ENCODE measurements at places on chromosomes 11 and 22. TPM values are rescaled to one million over a fixed set of nuclear protein-coding genes. Genes with fewer than 3 reads are reported as not detected.

TRIM48 gene
- not detected for total RNA-seq

- no peak for DNase-seq
Observed at GRCh38 chr11:72373163-72373562, 61.2 kb downstream of the CLPB start.

PC gene
- 7.6 TPM for total RNA-seq

DNA sequence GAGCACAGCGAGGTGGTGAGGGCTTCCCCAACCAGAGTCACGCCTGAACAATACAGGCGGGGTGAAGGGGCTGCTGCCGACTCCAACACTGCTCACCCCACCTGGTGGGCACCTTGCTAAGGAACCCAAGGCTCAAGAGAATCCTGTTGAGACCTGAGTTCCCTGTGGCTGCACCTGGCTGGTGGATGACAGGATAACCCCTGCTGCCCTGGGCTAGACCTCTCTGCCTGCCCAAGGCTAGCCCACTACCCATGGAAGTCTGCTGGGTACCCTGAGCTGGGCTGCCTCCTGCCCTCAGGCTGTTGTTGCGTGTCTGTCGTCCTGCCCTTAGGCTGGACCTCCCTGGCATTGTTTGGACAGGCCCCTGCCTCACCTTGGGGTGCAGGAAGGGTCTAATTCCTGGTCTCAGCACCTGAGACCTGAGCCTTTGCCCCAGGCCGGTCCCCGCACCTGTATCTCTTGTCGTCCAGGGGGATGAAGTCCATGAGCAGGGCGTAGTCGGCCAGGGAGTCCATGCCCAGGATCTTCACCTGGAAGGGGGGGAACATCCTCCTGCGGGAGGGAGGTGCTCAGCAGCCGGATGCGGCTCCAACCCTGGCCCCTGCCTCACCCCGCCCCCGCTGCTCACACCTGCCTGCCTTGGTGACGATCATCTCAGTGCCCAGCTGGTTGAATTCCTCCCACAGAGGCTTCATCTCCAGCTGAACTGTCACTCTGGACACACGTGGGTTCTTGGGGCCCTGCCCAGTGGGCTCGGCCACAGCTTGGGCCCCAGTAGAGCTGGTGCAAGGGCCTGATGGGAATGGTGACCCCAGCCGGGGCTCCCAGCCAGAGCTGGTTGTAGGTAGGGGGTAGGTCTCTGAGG, 4.9 kb upstream of the NUDT8 start:
- no peak for DNase-seq

GVQW3 gene
- total RNA-seq, result 0.54 TPM

DNA sequence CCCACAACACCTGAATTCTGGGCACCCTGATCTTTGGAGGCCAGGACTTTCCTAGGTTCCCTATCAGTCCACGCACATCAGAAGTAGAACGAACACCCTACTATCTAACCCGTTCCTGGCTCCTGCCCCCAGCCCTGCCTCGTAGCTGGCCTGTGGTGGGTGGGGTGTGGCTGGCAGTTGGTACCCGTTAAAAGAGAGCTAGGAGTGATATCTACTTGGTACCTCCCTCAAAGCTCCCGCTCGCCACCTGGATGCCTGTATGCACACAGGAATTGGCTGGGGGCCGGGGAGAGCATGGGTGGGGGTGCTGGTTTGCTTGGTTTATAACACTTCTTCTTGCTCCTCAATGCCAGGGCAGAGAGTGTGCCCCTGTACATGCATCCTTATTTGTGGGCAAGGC, 14.0 kb upstream of the NECTIN1 start:
- DNase-seq, result no peak

DNA sequence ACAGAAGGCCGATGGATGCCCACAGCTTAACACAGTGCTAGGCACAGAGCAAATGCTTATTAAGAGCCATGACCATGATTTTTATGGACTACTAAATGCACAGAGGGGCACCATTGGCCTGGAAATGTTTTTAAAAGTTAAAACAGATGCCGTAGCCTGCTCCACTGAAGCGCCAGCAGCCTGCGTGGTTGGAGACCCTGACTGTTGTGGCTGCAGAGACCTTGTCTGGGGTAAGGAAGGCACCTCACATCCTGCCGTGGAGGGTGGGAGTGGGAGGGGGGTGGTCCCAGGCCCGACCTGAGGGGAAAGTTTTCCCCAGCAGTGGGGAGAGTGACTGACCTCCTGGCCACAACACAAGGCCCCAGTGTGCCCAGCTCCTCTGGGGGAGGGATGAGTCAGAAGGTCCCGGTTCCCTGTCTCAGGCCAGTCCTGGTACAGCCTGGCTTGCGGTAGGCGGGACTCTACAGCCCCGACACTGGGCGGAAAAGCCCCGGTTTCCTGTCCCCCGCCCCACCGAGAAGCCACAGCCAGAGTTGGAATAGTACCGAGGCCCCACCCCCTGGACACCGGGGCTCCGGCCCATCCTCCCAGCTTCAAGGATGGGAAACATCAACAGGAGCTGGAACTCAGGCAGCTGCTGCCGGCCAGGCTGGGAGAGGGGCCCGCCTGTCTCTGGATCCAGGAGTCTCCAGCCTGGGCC, 7.0 kb downstream of the CHST1 start:
- DNase-seq, result peak; percentile 64

DNA sequence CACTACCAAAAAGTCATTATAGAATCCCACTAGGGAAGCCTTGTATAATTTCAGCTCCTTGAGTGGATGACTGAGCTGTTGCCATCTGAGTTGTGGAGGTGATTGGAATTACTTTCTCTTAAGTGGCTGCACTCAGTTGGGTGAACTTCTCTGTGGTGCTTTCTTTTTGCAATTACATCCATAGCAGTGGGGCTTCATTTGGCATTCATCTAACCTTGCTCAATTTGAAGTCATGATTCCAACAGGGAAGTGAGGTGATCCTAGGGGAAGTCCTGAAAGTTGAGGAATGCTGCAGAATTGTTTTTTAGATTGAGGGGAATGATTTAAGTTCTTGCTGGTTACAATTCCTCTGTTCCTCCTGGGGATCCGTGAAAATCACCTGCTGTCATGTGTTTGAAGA, 39.6 kb downstream of the ARHGAP42 start:
- DNase-seq, result no peak

DNA sequence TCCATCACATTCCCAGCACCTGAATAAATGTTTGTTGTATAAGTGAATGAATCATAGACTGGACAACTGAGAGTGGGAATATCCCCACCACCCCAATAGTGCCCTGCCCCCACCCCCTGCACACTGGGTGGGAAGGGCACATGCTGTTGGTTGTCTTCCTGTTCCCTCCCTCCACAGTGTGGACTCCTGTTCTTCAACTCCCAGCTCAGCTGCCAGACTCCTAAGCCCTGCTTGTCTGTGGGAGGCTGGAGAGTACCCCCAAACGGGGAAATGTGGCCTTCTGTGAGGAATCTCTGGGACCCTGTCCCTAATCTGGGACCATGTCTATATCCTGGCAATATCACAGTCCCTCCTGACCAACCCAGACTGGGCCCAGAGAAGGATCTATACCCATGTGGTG, 5.5 kb upstream of the MYOD1 start:
- no peak for DNase-seq

LSP1 gene
- 66.6 TPM for total RNA-seq

DNA sequence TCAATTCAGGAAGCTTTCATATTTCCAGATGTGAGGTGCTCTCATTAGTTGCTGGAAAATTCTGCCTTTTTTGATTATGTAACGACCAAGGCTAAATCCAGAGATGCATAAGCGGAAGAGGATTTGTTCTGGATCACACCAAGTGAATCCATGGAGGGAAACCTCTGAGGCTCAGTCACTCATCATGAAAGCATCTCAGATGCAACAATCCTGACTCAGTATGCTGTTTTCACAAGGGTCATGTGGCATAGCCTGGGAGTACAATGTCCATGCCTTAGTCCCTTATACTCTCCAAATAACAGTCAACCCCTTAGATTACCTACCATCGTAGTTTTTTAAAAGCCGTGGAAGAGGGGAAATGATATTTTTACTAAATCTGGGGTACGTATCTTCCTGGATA, 445.6 kb downstream of the NTM start:
- no peak for DNase-seq

LAMTOR1 gene
- 130 TPM for total RNA-seq

DNA sequence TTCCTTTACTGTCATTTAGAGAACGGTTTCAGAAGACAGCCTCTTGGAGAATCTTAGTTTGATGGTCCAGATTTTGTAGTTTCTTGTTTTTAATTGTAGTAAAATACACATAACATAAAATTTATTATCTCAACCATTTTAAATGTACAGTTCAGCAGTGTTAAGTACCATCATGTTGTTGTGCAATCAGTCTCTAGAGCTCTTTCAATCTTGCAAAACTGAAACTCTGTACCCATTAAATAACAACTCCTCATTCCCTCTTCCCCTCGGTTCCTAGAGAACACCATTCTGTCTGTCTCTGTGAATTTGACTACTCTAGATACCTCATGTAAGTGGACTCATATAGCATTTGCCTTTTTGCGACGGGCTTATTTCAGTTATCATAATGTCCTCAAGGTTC, 69.8 kb downstream of the GRIK4 start:
- DNase-seq, result no peak

- DNase-seq, result no peak
Observed at GRCh38 chr11:78203184-78203583, 14.5 kb downstream of the USP35 start.

- DNase-seq, result no peak
Observed at GRCh38 chr11:110049501-110050200, 43.5 kb upstream of the ZC3H12C start.

GRCh38 chr22:50089682-50090411, at the start of gene MOV10L1:
Gene MOV10L1 (plus strand): TSS chr22:50090006. CDS start chr22:50090089, 83 bp downstream.
- DNase-seq, result no peak

DNA sequence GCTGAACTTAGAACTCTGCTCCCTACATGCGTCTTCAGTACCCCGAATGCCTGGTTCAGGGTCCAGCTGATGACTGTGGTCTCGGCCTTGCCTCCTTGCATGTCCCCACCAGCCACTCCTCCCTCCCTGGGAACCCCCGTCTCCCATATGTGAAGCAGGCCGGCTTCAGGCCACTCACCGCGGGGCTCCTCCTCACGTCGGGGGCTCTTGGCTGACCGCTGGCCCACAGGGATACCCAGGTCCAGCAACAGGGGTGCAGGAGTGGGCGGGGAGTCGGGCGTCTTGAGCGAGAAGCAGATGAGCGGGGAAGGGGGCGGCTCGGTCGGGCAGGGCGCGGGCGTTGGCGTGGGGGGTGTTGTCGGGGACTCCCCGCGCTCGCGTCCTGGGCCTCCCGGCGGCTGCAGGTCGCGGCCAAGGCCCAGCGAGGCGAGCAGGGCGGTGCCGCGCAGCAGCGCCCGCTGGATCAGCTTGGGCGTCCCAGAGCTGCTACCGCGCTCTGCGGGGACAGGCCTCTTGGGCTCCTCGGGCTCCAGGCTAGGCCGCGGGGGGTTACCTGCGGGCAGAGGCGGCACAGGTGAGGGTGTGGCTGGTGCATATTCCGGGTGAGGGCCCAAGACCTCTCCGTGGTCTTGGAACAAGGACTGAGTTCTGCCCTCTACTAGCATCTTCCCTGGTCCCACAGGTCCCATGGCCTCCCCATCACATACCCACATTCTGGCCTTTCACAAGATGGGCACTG, 3.8 kb upstream of the KCNK7 start:
- no peak for DNase-seq

OR51E2 gene
- 3.5 TPM for total RNA-seq

GRCh38 chr11:108551651-108552462, 41.7 kb downstream of the EXPH5 start:
- DNase-seq, result no peak

GRCh38 chr22:46319319-46319718, 16.2 kb upstream of the TRMU start:
- no peak for DNase-seq

DNA sequence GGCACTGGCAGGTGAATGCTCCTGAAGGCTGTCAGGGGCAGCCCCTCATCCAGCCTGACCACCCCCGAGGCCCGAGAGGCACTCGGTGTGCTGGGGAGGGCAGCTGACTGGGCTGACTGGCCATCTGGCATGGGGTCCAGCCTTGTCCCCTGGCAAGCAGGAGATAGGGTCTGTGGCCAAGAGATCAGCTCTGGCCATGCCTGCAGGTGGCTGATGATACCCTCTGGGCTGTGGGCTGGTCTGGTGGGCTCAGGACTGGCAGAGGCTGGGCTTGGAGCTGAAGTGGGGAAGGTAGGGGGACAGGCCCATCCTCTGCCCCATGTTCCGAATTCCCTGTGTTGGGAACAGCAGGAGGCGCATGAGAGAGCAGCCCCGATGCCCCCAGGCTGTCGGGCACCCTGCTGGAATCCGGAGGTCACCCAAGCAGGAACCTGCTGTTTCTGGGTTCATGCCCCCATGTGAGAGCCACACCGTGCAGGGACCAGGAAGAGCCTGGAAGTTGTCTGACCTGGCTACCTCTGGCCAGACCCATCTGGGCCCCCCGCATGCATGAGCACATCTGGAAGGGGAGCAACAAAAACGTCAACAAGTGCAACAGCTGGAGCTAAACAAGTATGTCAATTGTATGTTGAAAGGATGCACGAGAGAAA, 527.0 kb downstream of the TBC1D22A start:
- no peak for DNase-seq

DNA sequence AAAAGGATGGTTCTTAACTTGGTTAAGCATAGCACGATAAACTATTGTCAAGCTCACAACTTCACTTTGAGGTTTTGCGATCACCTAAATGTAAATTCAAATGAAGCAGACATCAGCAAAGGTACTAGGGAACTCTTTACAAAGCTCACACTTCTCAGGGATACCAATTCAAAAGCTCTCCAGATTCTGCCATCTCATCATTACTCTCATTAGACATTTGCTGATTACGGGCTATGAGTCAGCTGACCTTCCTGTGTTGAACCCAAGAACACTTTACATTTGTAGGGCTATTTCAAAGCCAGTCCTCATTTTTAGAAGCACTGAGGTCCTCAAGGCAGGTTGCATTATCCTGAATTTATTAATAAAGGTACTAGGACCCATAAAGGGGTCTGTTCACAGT, 28.4 kb upstream of the IZUMO1R start:
- no peak for DNase-seq
